Hematopoietic multipotent progenitor cell treated with erythropoietin and hydrocortisone succinate and interleukin-3 and kit ligand, for 6 days (in vitro differentiated cells): ENCODE measurements at places on chromosomes 6 and 20.

DNA sequence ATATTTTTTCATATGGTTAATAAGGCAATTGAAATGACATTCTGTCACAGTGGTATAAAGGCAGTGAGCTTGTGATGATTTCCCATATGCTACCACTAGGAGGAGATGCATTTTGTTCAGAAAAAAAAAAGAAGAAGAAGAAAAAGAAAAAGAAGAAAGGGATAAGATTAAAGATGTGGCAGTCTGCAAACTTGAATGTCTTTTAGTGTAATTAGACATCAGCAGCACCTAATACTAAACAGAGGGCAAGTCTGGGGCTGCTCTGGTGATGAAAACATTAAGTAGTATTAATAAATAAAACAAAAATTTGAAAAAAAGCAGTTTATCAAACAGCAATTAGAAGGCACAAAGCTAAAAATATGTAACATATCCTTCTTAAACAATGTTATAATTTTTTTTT, 95.4 kb upstream of the DEFB112 start:
- DNase-seq: peak; percentile 28

DNA sequence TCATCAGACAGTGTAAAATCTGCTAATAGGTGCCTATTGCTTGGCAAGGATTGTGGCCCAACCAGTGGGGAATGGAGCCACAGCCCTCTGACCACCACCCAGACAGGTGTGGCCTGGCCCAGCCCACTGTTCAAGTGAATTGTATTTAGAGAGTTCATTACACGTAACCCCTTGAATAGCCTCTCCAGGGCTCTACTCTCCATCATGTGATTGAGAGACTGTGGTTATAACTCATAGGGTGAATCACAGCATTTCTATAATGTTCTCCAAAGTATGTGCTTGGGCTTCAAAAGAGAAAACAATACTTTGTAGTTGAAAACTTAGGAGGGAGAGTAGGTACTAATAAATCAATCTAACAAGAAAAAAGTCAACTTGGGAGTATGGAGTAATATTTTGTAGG, 38.4 kb downstream of the ALDH8A1 start:
- no peak for DNase-seq

- peak; percentile 9 for DNase-seq
Observed at GRCh38 chr20:43446361-43446879, 11.3 kb upstream of the SRSF6 start.

DNA sequence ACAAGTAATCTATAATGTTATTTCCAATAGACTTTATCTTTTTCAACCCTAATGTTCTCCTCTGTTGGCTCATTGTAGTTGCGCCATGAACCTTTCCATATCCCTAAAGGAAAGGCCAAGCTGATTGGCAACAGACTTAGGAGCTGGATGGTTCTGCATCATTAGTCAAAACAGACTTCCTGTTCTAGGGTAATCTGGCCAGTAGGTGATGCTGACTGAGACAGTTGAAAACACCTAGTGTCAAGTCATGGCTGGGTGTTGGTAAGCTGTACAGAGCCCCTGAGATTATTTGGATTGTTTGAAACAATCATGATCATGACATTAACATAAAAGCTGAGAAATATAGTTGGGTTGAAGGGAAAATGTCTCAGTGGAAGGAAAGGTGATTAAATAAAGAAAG, 231.4 kb downstream of the PHACTR1 start:
- no peak for DNase-seq

DNA sequence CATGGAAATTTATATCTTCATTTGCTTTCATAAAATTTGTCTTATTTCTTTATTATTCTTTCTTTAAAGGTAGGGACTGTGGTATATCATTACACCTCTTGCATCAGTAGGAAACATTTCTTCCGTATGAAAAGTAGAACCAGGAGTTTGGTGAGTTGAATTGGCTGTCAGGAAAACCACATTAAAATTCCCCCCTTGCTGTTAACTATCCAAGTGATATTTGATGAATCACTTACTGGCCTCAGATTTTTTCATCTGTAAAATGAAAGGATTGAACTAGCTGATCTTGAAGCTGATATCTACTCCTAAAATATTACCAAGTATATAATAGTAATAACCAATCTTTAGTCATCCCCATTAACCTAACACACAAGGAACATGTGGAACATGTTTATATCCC, 460.9 kb downstream of the GJA1 start:
- DNase-seq: no peak

DNA sequence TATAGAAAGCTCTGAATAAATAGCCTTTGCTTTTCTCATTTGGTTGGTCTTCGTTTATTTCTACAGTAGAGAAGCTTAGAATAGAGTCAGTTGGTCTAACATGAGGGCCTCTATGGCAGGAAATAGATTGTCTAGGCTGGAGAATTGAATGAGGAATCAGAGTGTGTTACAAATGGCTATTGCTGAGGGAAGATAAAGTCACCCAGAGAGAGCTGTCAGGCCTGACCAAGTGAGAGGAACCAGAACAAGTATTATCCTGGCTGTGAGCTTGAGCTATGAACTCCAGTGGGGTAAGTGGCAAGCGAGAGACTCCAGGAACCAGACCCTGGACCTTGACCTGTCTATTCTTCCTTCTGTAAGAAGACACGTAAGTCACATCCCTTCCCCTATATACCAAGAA, 353.1 kb downstream of the CD83 start:
- peak; percentile 28 for DNase-seq

- DNase-seq: peak; percentile 78
Observed at GRCh38 chr6:113879186-113880096, 22.3 kb downstream of the MARCKS start.

GRCh38 chr6:41258196-41258493, 28.3 kb downstream of the TREM1 start:
- no peak for DNase-seq

DNA sequence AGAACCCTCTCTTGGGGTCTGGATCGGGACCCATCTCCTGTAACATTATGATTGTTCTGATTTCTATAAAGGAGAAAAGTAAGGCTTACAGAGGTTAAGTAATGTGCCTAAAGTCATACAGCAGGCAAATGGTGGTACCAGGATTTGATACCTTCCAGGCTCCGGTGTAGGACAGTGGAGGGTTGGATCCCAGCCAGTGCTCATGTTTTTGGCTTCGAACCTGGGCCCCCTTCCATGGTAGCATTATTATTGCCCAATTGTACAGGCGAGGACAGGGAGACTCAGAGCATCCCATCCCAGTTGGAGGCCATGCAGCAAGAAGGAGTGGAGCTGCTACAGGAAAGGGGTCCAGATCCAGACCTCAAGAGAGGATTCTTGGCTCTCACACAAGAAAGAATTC, 202.7 kb downstream of the TFAP2C start:
- DNase-seq: no peak

GRCh38 chr6:112149236-112149635, 61.8 kb downstream of the FAM229B start:
- no peak for DNase-seq

GRCh38 chr20:54350415-54350814, 125.0 kb upstream of the DOK5 start:
- no peak for DNase-seq

DNA sequence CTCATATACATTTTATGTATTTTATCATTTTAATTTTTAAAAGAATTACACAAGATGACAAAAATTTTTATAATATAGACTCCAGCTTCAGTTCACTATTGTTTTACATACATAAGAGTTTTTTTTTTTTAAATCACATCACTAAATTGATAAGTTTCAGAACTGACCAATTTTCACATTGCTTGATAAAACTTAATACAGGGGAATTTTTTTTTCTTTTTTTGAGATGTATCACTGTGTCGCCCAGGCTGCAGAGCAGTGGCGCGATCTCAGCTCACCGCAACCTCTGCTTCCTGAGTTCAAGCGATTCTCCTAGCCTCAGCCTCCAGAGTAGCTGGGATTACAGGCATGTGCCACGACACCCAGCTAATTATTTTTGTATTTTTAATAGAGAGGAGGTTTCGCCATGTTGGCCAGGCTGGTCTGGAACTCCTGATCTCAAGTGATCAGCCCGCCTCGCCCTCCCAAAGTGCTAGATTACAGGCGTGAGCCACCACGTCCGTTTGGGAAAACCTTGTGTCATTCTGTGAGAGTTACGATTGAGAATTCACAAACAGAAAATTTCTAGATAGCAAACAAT, 36.6 kb upstream of the BTN3A2 start:
- DNase-seq: no peak

DNA sequence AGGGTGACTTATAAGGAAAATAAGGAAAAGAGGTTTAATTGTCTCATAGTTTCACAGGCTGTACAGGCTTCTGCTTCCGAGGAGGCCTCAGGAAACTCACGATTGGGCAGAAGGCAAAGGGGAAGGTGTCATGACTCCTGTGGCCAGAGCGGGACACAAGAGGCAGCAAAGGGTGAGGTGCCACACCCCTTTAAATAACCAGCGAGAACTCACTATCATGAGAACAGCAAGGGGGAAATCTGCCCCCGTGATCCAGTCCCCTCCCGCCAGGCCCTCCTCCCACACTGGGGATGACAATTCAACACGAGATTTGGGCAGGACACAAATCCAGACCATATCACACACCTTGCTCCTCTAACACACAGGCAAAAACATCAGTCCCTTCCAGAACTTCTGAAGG, 254.0 kb downstream of the DLL1 start:
- DNase-seq: peak; percentile 14

DNA sequence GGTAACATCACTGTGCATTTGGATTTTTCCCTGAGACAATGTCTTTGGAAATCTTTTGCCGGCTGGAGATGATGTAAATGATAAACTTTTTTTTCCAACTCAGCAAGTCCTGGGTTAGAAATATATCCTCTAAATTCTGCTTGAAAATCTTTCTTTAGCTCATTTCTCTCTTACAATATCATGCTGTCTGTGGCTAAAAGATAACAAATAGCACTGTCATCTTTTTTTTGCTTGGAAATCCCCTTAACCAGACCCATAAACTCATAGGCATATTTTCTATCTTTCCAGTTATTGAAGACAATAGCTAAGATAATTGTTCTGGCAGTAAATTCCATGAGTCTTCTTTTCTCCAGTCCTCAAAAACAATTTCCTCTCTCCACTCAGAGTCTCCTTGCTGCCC, 481.5 kb downstream of the NKAIN2 start:
- DNase-seq: peak; percentile 20

DNA sequence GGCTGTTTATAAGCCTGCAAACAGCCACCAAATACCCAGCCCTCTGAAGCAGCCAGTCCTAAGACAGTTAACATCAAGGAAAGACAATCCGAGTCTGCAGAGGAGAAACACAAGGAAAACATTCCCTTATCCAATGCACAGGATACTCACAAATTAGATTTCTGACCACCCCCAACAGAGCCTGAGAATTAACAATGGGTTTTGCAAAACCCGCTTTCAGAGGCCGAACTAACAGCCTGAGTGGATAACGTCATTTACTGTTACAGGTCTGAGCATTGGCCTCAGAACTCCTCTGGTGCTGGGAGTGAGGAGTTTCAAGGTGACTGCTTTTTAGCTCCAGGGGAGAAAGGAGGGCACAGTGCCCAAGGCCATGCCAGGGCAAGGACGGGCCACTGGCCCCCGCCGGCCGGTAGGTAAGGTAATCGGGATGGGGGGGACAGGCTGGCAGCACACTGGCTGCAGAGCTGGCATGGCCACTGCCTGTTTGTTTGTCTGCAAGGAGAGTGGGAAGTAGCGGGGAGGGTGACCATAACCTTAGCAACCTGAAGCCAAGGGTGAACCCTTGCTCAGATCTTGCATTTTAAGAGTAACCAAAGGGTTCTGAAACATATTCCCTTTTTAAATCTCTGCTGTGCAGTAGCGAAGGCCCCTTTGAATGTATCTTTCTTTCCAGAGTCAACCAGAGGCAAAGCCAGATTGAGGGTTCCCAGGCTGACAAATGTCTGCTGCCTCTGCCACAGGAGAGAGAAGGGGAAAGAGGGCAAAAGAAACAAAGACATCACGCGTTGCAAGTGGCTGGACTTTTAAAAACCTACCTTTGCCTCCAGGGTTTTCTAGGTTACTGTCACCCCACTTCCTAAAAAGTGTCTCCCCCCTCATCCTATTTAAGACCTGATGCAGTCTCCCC, 3.9 kb downstream of the ZMYND8 start:
- DNase-seq: no peak

GRCh38 chr6:21398741-21399325, 194.7 kb upstream of the SOX4 start:
- DNase-seq: no peak

DNA sequence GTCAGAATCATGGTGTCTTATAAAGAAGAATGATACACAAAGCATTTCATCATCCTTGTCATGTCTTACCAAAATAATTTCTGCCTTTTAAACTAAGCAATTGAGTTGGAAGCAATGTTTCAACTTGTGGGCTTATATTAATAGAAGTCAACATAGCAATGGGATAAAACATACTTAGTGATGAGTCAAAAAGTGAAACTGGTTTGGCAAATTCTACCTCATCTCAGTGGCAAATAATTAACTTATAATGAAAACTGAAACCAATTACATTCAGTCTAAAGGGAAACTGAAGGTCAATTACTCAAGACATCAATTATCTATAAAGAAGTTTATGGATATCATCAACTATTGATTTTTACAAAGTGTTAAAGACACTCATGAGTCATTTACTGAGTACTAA, 463.8 kb downstream of the BMP2 start:
- DNase-seq: no peak

GRCh38 chr20:3843490-3843889, 3.1 kb upstream of the MAVS start:
- DNase-seq: peak; percentile 76

- no peak for DNase-seq
Observed at GRCh38 chr20:55635870-55636269, 369.4 kb downstream of the CBLN4 start.

DNA sequence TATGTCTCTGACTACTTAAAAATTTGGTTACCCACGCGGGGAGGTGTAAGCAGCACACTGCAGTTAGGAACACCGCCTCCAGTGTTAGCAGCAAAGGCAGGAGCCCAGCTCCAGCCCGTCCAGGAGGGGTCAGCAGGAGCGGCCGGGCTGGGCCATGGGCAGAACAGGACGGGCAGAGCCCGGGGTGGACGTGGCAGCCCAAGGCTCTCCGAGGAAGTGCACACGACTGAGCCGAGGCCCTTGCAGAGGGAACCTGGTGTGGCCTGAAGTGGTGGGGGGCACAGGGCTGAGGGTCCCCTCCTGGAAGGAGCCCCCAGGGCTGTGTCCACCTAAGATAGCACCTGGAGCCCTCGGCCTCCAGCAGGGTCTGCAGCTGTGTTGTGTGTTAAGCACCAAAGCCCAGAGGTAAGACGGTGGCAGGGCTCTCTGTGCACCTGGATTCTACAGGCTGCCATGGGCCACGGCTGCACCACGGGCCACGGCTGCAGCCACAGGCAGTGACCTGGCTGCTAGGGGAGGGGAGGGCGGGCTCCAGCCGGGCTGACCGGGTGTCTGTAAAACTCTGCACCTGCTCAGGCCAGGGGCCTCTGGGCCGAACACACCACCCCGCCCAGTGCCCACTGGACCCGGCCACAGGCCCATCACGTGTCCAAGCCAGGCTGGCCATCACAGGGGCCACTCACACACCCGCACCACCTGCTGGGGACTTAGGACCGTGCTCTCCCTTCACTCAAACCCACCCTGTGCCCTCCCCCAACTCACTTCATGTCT, 6.6 kb downstream of the SLC2A4RG start:
- no peak for DNase-seq

DNA sequence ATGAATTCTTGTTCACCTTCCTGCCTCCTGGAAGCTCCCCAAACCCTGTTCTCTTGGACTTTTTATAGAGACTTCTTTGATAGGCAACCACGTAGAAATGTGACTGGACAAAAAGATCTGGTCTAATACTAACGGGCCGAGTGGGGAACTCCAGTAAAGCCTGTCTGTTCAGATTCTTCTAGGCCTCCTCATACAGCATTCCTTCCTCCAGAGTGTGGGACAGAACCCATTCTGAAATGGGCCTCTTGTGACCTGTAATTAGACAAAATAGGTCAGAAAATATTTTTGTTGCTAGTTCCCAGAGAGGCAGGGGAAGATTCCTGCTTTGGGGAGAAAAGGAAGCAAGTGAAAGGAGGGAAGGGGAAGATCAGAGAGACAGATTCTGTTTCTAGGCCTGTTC, 374.3 kb downstream of the CDH26 start:
- DNase-seq: no peak
